Right renal pelvis (tissue), 4 donors: ENCODE measurements at places on chromosomes 6 and 20.

GRCh38 chr6:136793363-136793762 lies 1.1 kb upstream of the MAP3K5 start:
- DNase-seq: no peak

- DNase-seq: no peak
These were observed 8.8 kb downstream of the TMEM244 start for GRCh38 chr6:129852257-129852858.

- DNase-seq: no peak
These were observed 50.6 kb upstream of the NELFCD start for GRCh38 chr20:58930496-58930895.

- no peak for DNase-seq
These were observed 234.2 kb upstream of the ECI2 start for GRCh38 chr6:4369616-4370015.

GRCh38 chr20:40782043-40782368 lies 93.0 kb upstream of the MAFB start:
- no peak for DNase-seq
